Naive thymus-derived CD8-positive, alpha-beta T cell (primary cell): ENCODE measurements at places on chromosomes 16 and 17.

DNA sequence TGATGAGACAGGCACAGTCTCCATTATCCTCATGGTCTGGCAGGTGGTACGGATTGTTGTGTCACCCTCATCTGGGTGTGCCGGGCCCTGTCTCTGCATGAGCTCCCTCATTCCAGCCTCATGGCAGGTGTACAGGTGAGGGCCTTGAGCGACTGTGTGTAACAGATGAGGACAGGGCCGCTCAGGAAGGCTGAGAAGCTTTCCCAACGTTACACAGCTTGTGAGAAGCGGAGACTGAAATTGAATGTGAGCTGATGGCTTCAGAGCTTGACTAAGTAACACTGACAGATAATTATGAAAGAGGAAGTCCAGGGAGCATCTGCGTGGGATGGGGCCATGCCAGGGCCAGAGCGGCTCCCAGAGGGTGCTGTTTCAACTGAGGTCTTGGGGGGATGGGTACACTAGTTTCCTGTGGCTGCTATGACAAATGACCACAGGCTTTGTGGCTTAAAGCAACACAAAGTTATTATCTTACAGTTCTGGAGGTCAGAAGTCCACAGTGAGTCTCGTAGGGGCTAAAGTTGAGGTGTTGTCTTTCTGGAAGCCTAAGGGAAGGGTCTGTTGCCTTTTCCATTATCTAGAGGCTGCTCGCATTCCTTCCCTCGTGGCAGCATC lies 36.7 kb downstream of the CMIP start:
- peak overlapping the region; percentile 20 for H3K4me3 ChIP-seq
- H3K36me3 ChIP-seq, result no peaks in the 10 kb centered on the region
- no peak for DNase-seq
- no peak overlapping the region for H3K27ac ChIP-seq

- no peak overlapping the region for H3K4me3 ChIP-seq
- peaks cover 8% of the 10 kb centered on the region for H3K4me1 ChIP-seq
- H3K27me3 ChIP-seq, result no peaks in the 10 kb centered on the region
- H3K27ac ChIP-seq, result no peak overlapping the region
- peak; percentile 18 for DNase-seq
These were observed 15.8 kb upstream of the OGFOD3 start for GRCh38 chr17:82434216-82434565.

- DNase-seq, result peak; percentile 8
- peaks cover 17% of the 10 kb centered on the region for H3K4me1 ChIP-seq
- H3K4me3 ChIP-seq, result no peak overlapping the region
- H3K36me3 ChIP-seq, result peaks cover 5% of the 10 kb centered on the region
- H3K27me3 ChIP-seq, result no peaks in the 10 kb centered on the region
- H3K27ac ChIP-seq, result no peak overlapping the region
These were observed 81.6 kb upstream of the LGALS9 start for GRCh38 chr17:27549251-27549893.

- DNase-seq, result no peak
- no peaks in the 10 kb centered on the region for H3K36me3 ChIP-seq
- H3K27ac ChIP-seq, result peak overlapping the region; percentile 94
- no peaks in the 10 kb centered on the region for H3K27me3 ChIP-seq
- peaks cover 72% of the 10 kb centered on the region for H3K4me1 ChIP-seq
- H3K4me3 ChIP-seq, result peak overlapping the region; percentile 80
These were observed 35.8 kb downstream of the ST3GAL2 start for GRCh38 chr16:70402916-70403659.

- no peaks in the 10 kb centered on the region for H3K36me3 ChIP-seq
- no peak overlapping the region for H3K27ac ChIP-seq
- peaks cover 3% of the 10 kb centered on the region for H3K27me3 ChIP-seq
These were observed 39.9 kb downstream of the CRISPLD2 start for GRCh38 chr16:84859681-84860080.

- DNase-seq, result no peak
- H3K4me1 ChIP-seq, result peaks cover 52% of the 10 kb centered on the region
- H3K27ac ChIP-seq, result peak overlapping the region; percentile 79
- no peaks in the 10 kb centered on the region for H3K27me3 ChIP-seq
- no peaks in the 10 kb centered on the region for H3K36me3 ChIP-seq
These were observed 10.1 kb downstream of the THRA start for GRCh38 chr17:40072735-40073346.

DNA sequence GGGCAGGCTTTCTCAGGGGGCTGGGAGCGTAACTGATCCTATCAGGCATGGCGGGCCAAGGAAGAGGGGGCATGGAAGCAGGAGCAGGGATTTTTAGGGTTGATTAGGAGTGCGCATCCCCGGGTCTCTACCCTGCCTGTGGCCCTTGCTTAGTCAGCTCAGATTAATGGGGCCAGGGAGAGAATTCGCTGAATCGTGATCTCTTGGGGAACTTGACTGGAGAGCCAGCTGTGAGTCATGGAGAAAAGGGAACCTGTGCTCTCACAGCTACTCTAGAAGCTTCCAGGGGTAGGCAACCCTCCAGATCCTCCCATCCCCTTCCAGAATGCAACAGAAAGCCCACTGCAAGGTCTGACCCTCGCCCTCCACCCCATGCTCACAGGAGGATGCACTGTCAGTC lies 3.6 kb downstream of the FOXN1 start:
- no peak overlapping the region for H3K27ac ChIP-seq
- no peak overlapping the region for H3K4me3 ChIP-seq
- H3K27me3 ChIP-seq, result peaks cover 18% of the 10 kb centered on the region
- H3K4me1 ChIP-seq, result no peaks in the 10 kb centered on the region
- DNase-seq, result no peak

DNA sequence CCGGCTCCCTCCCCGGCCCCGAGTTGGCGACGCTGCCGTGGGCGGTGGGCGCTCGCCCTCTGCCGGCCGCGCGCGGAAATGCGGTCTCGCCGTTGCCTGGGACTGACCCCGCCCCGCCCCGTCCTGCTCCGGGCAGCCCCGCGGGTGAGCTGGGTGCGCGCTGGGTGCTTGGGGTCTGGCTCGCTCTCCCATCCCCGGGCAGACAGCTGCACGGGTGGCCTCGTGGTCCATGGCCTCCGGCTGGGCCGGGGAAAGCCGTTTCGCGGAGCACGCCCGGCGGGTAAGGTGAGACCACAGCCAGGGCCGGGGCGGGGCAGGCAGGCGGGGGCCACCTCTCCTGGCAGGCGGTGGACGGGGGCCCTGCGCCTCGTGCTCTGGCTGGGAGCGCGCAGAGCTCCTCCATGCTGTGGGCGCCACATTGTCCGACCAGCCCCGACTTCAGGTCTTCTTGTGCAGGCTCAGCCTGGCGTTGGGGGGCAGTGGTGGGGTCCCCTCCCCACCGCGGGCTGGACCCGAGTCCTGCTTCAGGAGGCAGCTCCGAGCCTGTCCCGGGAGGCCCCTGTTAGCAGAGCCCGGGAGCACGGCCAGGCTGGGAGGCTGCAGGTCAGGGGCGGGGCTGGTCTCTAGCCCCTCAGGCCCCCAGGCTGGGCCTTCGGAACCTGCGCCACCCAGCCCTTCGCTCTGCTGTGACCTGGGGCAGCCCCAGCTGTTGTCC lies 7.0 kb upstream of the C1QTNF8 start:
- H3K4me3 ChIP-seq, result no peak overlapping the region
- DNase-seq, result peak; percentile 76
- H3K27ac ChIP-seq, result no peak overlapping the region
- no peaks in the 10 kb centered on the region for H3K4me1 ChIP-seq
- peaks cover 3% of the 10 kb centered on the region for H3K27me3 ChIP-seq

- peak overlapping the region; percentile 97 for H3K27ac ChIP-seq
- DNase-seq, result no peak
- H3K36me3 ChIP-seq, result peaks cover 31% of the 10 kb centered on the region
- peaks cover 79% of the 10 kb centered on the region for H3K4me1 ChIP-seq
These were observed 3.4 kb upstream of the NLRC5 start for GRCh38 chr16:56985962-56986360.

DNA sequence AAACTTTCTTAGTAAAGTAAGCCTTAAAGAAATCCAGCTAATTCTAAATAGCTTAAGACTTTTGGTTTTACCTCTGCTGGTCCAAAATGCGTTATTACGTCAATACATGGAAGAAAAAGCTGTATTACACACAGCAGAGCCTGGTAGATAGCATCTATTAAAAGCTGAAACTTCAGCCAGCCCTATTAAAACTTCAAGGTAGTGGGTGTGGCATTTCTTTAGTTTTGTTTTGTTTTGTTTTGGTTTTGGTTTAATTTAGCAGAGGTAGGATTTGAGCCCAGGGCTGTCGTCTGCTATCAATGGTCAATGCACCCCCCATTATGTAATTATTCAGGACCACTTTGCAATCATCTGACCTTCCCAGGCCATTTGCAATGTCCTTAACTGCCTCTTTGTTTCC lies 318.4 kb upstream of the MAF start:
- H3K27ac ChIP-seq, result no peak overlapping the region
- H3K27me3 ChIP-seq, result peaks cover 6% of the 10 kb centered on the region
- no peaks in the 10 kb centered on the region for H3K36me3 ChIP-seq
- no peak overlapping the region for H3K4me3 ChIP-seq
- H3K4me1 ChIP-seq, result no peaks in the 10 kb centered on the region
- DNase-seq, result no peak

- peaks cover 11% of the 10 kb centered on the region for H3K4me1 ChIP-seq
- H3K36me3 ChIP-seq, result no peaks in the 10 kb centered on the region
- no peak for DNase-seq
- H3K27me3 ChIP-seq, result no peaks in the 10 kb centered on the region
- no peak overlapping the region for H3K27ac ChIP-seq
These were observed 111.1 kb downstream of the OR1D5 start for GRCh38 chr17:2952174-2952845.

- DNase-seq, result no peak
- H3K4me3 ChIP-seq, result no peak overlapping the region
- H3K27me3 ChIP-seq, result no peaks in the 10 kb centered on the region
- peaks cover 32% of the 10 kb centered on the region for H3K36me3 ChIP-seq
- H3K27ac ChIP-seq, result no peak overlapping the region
These were observed 4.1 kb downstream of the TMEM208 start for GRCh38 chr16:67230809-67231660.

DNA sequence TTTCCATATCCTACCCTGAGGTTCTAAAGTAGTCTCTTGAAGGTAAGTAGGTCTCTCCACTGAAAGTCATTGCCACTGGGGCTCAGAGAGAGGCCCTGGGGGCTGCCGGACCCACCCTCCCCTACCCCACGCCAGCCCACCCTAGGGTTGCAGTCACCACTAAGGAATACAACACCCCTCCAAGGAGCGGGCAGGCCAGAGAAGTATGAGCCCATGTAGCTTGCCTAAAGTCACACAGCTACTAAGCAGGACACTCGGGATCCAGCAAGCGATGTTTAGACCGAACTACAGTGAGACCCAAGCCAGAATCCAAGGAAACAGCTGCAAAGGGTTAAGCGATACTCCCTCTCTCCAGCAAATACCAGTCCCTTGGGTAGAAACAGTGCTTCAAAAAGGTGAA lies 27.0 kb downstream of the C16orf78 start:
- no peaks in the 10 kb centered on the region for H3K4me1 ChIP-seq
- H3K27ac ChIP-seq, result no peak overlapping the region
- no peak for DNase-seq
- peaks cover 9% of the 10 kb centered on the region for H3K27me3 ChIP-seq

- no peak overlapping the region for H3K4me3 ChIP-seq
- DNase-seq, result no peak
- no peaks in the 10 kb centered on the region for H3K4me1 ChIP-seq
- H3K36me3 ChIP-seq, result peaks cover 2% of the 10 kb centered on the region
- peaks cover 20% of the 10 kb centered on the region for H3K27me3 ChIP-seq
These were observed 8.6 kb upstream of the DDX52 start for GRCh38 chr17:37651849-37652248.

DNA sequence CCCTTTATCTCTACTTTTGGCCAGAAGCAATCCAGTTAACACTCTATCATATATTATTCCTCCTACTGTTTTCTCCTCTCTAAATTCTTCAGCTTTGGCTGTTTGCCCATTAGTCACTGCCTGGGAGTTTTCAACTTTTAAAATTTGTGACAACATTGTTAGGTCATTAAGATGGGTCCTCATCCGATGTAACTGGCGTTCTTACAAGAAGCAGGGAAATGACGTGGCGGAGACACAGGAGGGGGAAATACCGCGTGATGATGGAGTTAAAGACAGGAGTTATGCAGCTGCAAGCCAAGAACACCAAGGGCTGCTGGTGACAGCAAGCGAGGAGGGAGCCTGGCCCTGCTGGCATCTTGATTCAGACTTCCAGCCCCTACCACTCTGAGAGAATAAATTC lies 34.8 kb upstream of the CPHXL start:
- H3K4me1 ChIP-seq, result no peaks in the 10 kb centered on the region
- H3K27ac ChIP-seq, result no peak overlapping the region
- H3K4me3 ChIP-seq, result no peak overlapping the region
- no peak for DNase-seq
- peaks cover 3% of the 10 kb centered on the region for H3K27me3 ChIP-seq
- no peaks in the 10 kb centered on the region for H3K36me3 ChIP-seq

DNA sequence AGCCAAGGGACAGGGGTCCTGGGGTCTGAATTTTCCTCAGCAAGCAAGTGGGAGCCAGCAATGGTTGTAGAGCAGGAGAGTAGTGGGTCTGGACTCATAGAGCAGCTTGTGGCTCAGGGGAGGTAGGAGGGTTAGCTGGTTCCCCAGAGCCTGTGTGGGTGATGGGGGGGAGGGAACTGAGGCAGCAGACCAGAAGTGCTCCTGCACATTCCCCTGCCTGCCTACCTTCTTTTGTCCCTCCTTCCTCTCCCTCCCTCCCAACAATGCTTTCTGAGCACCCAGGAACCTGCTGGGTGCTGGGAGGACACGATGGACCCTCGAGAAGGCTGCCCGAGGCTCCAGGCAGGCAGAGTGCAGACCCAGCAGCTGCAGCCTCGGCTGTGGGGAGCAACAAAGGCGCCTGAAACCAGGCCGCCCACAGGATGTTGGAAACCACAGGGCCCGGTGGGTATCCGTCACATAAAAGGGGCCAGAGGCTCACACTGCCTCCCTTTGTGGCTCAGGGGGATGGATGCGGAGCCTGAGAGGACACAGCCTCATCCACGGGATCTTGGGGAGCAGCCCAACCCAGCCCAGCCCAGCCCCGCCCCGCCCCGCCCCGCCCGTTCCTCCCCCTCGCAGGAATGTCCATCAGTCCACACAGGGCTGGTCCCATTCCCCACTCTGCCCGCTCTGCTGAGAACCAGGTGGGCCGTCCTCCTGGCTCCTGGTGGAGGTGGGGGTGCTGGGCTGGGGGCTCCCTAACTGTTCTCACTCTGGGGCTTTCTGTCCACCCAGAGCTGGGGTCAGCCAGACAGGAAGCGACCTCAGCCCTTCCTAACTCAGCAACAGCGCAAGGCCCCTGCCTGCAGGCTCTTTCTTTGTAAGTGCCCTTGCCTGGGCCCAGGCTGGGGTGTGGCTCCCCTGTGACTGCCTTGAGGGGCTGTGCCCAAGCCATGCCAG lies 1.7 kb upstream of the NLRC3 start:
- H3K27me3 ChIP-seq, result no peaks in the 10 kb centered on the region
- peaks cover 3% of the 10 kb centered on the region for H3K36me3 ChIP-seq
- no peak for DNase-seq
- peak overlapping the region; percentile 93 for H3K4me3 ChIP-seq
- peak overlapping the region; percentile 95 for H3K27ac ChIP-seq
- H3K4me1 ChIP-seq, result peaks cover 26% of the 10 kb centered on the region

DNA sequence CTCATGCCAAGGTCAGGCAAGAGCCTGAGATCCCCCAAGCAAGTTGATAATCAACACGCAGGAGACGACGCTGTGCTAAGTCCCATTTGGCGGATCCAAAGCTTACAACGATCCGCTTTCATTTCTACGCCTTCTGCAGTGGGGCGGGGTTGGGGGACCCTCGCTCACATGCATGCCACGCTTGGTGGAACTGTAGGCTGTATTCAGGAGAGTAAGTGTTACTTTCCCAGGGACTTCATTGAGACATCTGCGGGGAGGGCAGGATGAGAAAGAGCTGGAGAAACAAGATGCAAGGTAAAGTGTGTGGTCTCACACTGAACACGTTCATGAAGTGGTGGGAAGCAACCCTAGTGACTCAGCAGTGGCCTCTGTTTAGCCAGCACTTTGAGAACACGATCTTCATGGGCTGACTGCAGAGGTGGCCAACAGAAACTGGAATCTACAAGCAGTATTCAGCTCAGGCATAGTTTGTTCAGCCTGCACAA lies 100.5 kb downstream of the XYLT1 start:
- DNase-seq, result no peak
- no peaks in the 10 kb centered on the region for H3K36me3 ChIP-seq
- peak overlapping the region; percentile 83 for H3K4me3 ChIP-seq
- no peaks in the 10 kb centered on the region for H3K27me3 ChIP-seq
- H3K27ac ChIP-seq, result peak overlapping the region; percentile 95
